ENCODE measurements at places on chromosomes 13 and 19.
A peak's percentile ranks its signal among the peaks of the same experiment; 100 is the strongest.

- no peak for DNase-seq
These were observed 139.3 kb downstream of the PCDH9 start for GRCh38 chr13:67090856-67091255.

GRCh38 chr19:50167314-50167721, 4.2 kb upstream of the IZUMO2 start:
- DNase-seq = no peak

DNA sequence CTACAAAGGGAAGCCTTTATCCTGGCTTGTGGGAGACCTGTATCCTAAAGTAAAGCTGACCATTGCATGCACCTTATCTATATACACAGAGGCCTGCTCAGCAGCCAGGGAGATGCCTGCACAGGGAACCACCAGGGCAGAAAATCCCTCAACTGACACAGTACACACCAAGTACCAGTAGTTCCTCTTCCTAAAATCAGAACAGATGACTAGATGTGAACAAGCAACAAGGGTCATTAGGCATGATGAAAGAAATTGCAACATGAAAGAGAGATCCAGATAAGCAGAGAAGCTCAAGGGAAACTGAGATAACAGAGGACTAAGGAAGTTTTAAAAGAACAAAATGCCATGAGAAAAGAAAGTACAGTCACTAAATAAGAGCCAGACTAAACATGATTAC, 39.7 kb upstream of the SLC7A9 start:
- no peak for DNase-seq

- DNase-seq = peak; percentile 50
These were observed 18.6 kb downstream of the NALCN start for GRCh38 chr13:101397742-101398141.

DNA sequence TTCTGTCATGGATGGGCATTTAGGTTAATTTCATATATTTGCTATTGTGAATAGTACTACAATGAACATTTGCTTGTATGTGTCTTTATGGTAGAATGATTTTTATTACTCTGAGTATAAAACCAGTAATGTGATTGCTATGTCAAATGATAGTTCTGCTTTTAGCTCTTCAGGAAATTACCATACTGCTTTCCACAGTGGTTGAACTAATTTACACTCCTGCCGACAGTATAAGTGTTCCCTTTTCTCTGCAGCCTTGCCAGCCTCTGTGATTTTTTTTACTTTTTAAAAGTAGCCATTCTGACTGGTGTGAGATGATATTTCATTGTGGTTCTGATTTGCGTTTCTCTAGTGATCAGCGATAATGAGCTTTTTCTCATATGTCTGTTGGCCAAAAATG, 6.5 kb downstream of the SIGLEC7 start:
- no peak for DNase-seq

DNA sequence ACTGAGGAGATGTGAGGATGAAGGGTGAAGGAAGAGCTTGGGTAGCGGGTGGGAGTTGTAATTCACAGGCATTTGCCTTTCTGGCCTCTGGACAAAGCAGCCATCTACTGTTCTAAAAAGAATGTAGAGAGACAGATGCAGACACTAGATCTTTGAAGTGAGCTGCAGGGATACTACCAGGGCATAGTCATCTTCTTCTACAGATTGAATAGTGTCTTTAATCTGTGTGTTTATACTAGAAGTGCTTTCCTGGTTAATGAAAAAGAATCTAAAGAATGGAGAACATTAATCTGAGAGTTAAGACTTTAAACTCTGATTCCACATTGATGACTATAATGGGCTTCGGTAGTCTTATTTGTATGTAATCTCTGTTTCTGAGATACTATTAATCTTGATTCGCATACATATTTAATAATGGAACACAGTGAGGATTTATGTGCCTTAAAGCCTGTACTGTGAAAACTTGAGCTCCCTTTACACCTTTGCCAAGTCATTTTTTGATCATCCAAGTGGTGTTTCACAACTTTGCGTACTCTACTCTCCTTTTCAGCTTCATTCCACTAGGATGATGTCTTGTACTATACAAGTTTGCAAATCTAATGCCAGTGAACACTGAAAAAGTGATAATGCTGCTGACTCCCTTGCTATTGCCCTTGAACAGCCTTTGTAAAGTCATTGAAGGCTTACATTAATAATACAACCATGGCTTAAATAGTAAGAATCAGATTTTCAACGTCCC, 2199.4 kb upstream of the PCDH20 start:
- DNase-seq = no peak

DNA sequence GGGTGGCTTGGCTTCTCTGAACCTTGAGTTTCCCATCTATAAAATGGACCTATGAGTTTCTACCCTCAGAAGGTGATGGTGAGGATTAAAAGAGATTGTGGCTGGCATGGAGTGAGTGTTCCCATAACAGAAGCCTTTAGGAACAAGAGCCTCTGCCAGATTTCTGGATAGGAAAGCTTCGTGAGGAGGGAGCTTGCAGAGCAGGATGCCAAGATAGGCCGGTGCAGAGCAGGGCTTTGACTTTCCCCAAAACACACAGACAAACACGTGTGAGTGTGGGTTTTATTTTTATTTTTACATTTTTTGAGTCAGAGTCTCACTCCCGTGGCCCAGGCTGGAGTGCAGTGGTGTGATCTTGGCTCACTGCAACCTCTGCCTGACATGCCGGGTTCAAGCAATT, 3.7 kb upstream of the CNN1 start:
- no peak for DNase-seq

DNA sequence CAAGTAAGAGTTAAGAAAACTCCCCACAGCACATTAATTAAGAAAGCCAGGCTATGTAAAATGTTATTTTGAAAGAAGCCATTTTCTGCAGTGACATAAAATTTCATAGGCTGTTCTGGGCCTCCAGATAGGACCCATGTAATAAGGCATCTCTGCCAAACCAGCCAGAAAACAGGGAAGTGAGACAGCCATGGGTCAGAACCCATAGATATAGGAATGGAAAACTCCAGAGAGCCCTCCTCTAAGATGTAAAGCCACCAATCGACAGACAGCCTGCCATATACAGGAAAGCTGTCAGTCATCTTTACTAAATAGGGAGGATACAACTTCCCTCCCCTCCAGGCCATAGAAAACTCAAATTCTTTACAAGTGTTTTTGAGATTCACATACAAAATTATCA, 493.3 kb downstream of the COG6 start:
- no peak for DNase-seq

- no peak for DNase-seq
These were observed 322 bp downstream of the ZNF558 start for GRCh38 chr19:8831832-8832131.

DNA sequence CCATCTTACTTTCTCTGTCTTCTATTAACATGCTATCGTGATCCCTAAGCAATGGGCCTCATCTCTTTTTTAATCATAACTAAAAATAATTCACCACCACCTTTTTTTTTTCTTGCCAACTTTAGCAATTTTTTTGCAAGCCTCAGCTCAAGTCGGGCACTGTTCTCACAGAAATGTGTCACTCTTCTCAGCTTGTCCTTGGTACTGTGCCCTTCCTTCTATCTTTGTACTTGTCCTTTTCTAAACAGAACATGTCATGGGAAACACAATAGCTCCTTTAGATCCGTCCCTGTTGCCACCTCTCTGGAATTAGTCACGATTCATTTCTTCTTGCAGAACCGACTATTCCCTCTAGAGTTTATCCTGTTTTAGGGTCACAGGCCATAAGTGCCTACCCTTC, 10.3 kb downstream of the SERP2 start:
- DNase-seq = no peak

DNA sequence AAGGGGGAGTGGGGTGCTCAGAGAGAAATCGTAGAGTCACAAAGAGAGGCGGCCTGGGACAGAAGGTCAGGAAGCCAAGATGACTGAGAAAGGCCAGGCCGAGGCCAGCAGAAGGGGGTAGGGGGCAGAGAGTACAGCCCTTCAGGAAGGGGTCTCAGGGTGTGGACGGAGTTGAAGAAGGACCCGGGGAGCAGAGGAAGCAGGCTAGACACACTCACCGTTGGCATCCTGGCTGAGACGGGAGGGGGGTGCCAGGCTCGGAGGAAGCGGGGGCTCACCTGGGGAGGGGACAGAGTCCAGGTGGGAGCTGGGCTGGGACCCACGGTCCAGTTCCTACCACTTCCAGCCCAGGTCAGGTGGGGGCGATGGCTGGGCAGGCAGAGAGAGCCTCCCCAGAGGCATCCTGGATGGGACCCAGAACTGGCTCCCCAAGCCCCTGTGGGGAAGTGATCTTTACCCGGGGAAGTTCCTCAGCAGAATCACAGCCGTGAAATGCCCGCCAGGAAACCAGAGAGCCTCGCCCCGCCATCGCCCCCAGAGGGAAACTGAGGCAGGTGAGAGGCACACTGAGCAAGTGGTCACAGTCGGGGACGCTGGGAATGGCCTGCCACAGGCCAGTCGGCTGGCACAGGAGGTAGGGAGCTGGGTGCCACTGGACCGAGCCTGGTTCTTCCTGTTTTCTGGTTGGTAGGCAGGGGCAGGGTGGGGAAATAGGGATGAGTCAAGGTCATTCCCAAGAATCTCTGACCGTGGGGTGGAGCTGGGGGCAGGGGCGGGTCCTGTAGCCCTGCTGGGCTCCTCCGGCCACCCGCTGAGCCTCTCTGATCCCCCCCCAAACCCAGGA, 1.4 kb downstream of the MATK start:
- DNase-seq = no peak

DNA sequence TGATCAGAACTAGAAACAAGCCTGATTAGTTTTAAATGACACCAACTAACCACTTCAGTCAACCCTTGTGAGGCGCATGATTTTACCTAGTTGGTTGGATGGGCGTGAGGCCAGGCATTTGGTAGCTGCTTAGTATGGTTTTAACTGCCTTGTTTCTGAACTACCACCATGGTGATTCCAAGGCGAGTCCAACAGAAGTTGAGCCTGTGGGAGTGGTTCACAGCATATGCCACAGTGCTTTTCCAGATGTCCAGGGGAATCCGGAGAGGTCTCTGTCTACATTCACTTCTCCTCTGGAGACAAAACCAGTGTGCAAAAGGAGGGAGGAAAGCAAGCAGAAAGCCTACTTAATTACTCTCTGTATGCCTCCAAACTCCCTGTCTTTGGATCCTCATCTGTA, 524.1 kb downstream of the GPC6 start:
- no peak for DNase-seq
